ENCODE measurements at places on chromosomes 1 and 21.

DNA sequence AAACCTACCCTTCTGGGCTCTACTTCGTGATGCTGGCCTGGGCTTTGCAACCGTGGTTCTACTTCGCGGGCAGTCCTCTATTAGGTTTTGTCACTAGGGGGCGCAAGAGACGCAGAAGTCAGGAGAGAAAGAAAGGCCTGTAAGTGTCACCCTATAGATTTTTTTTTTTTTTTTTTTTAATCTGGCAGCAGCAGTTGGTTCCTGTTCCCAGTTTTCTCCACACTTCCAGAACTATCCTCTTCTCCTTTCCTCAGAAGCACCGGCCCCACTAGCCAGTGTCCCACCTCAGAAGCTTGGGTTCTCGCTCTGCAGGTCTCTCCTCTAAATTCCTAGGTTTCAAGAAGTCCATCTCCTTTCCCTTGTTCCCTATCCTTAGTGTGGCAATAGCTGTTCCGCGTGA lies 9.1 kb upstream of the LCE2D start:
- DNase-seq: peak; percentile 38

DNA sequence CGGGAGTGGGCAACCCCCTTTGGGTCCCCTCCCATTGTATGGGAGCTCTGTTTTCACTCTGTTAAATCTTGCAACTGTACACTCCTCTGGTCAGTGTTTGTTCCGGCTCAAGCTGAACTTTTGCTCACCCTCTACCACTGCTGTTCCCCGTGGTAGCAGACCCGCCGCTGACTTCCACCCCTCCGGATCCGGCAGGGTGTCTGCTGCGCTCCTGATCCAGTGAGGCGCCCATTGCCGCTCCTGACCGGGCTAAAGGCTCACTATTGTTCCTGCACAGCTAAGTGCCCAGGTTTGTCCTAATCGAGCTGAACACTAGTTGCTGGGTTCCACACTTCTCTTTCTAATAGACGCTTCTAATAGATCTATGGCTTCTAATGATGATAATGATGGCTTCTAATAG lies 488.6 kb downstream of the MRPL39 start:
- no peak for DNase-seq

- DNase-seq: no peak
These were observed 103.9 kb upstream of the IRF2BP2 start for GRCh38 chr1:234713859-234714258.

- no peak for DNase-seq
These were observed 56.2 kb downstream of the DISC1 start for GRCh38 chr1:231682779-231683178.

- peak; percentile 17 for DNase-seq
These were observed at the start of gene TAS1R1 for GRCh38 chr1:6554907-6555778. Gene TAS1R1 (plus strand): TSS chr1:6555307. CDS start chr1:6555374, 67 bp downstream.

GRCh38 chr1:6861075-6861724 lies 75.9 kb downstream of the CAMTA1 start:
- DNase-seq: no peak

- DNase-seq: no peak
These were observed 4.2 kb upstream of the CLCA4 start for GRCh38 chr1:86542631-86543030.

DNA sequence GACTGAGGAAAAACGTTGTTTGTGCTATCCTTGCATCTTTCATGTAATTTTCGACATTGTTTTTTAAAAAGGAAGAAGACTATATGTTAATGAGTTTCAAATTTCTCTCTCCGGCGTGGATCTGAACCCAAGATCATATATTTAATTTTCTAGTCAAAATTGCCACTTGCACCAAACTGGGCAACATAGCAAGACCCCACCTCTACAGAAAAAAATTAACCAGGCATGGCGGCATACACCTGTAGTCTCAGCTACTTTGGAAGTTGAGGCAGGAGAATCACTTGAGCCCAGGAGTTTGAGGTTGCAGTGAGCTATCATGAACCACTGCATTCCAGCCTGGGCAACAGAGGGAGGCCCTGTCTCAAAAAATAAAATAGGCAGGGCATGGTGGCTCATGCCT lies 16.5 kb upstream of the RABGAP1L start:
- DNase-seq: no peak

DNA sequence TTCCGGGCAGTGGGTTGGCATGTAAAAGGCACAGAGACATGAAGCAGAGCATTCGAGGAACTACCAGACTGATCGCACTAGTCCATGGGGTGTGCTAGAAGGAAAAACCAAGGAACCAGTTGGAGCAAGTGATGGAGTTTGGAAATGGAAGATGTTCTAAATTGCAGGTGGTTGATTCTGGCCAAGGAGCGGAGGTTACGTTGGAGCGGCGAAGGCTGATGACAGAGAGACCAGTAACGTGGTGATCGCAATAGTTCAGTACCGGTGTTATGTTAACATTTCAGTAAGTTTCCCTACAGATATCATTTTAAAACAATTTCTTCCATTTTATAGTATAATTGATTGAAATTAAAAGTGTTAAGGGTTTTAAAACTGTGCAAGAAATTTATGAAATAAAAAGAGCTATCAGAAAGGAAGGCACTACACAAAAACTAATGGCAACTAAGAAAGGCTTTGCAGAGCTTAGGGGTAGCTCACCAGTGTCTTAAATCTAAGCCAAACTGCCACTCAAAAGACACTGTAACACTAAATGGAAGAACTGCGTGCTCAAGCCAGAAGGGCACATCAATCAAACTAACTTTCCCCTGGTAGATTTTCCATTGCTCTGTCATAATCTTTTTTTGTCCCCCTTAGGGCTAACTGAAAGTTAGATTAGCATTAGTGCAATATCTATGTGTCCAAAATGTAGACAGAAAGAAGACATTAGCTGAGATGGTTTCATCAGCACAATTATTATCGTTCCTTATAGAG lies 11.3 kb upstream of the HEATR1 start:
- no peak for DNase-seq

- DNase-seq: no peak
These were observed 44.0 kb downstream of the URB1 start for GRCh38 chr21:32348604-32349332.

- DNase-seq: no peak
These were observed 411.1 kb downstream of the PRDM2 start for GRCh38 chr1:14111121-14111520.

GRCh38 chr1:193448682-193449461 lies 262.5 kb upstream of the B3GALT2 start:
- DNase-seq: no peak

Data from NCI-H2029 (cell line).